Kidney (tissue), 22 donors: ENCODE measurements at places on chromosomes 4 and X.
A peak's percentile ranks its signal among the peaks of the same experiment; 100 is the strongest.

- no peaks in the 10 kb centered on the region for H3K27me3 ChIP-seq
- no peak overlapping the region for H3K27ac ChIP-seq
- H3K4me1 ChIP-seq, result no peaks in the 10 kb centered on the region
- DNase-seq, result no peak
Observed at GRCh38 chr4:188993871-188994270, 854.6 kb downstream of the TRIML1 start.

DNA sequence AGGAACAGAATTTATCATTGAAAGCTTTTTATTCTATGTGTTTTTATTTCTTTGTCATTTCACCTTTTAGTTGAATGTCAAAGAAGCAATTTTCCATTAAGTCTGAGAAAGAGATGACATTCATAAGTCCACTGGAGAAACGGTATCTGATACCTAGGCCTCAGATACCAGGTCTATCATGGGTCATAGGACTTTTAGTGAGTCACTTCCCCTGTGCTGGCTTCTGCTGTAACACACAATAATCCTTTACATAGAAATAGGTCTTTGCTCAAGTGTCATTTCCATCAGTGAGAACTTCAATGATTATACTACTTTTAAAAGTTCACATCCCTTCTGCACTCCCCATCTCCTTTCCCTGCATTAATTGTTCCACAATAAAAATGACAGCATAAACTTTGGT lies 125.5 kb upstream of the ARMCX2 start:
- no peaks in the 10 kb centered on the region for H3K27me3 ChIP-seq
- no peaks in the 10 kb centered on the region for H3K36me3 ChIP-seq
- no peak for DNase-seq
- no peaks in the 10 kb centered on the region for H3K4me1 ChIP-seq
- H3K4me3 ChIP-seq, result no peak overlapping the region
- no peak overlapping the region for H3K27ac ChIP-seq

DNA sequence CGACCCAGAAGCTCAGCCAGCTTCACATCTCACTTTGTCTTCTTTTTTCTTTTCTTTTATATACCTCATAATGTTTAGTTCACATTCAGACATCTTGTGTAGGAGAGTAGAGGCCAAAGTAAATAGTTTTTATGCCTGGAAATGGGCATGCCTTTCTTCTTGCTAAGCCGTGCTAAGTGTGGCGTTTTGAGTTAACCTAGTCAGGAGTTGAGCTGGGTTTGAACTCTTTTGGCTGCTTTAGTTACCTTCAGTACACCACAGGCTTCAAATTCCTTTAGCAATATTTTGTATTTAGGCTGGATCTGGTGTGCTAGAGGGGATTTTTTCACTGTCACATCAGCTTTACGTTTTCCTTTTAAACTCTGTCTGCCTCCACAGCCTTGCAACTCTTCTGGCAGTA lies 300.8 kb downstream of the ZNF674 start:
- H3K4me3 ChIP-seq, result no peak overlapping the region
- H3K36me3 ChIP-seq, result no peaks in the 10 kb centered on the region
- DNase-seq, result no peak
- no peak overlapping the region for H3K27ac ChIP-seq
- H3K4me1 ChIP-seq, result no peaks in the 10 kb centered on the region

DNA sequence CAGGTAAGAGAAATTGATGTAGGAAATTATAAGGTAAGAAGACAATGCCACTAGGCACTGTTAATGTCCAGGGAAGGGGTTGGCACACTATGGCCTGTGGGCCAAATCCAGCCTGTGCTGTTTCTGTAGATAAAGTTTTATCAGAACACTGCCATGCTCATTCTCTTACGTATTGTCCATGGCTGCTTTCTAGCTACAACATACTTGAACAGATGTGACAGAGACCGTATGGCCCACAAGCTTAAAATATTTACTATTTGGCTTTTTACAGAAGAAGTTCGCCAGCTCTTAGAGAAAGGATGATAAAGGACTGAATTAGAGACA lies 168.0 kb downstream of the CDS1 start:
- no peak overlapping the region for H3K4me3 ChIP-seq
- no peaks in the 10 kb centered on the region for H3K27me3 ChIP-seq
- no peaks in the 10 kb centered on the region for H3K4me1 ChIP-seq
- peaks cover 34% of the 10 kb centered on the region for H3K36me3 ChIP-seq
- DNase-seq, result no peak

- H3K27ac ChIP-seq, result no peak overlapping the region
- no peaks in the 10 kb centered on the region for H3K27me3 ChIP-seq
- peak; percentile 30 for DNase-seq
- H3K36me3 ChIP-seq, result no peaks in the 10 kb centered on the region
Observed at GRCh38 chr4:108342325-108342970, 173.7 kb upstream of the LEF1 start.

- no peak overlapping the region for H3K4me3 ChIP-seq
- no peak overlapping the region for H3K27ac ChIP-seq
- H3K27me3 ChIP-seq, result no peaks in the 10 kb centered on the region
- no peaks in the 10 kb centered on the region for H3K36me3 ChIP-seq
- no peak for DNase-seq
- H3K4me1 ChIP-seq, result peaks cover 3% of the 10 kb centered on the region
Observed at GRCh38 chrX:153667281-153667955, 6.2 kb downstream of the PNCK start.

DNA sequence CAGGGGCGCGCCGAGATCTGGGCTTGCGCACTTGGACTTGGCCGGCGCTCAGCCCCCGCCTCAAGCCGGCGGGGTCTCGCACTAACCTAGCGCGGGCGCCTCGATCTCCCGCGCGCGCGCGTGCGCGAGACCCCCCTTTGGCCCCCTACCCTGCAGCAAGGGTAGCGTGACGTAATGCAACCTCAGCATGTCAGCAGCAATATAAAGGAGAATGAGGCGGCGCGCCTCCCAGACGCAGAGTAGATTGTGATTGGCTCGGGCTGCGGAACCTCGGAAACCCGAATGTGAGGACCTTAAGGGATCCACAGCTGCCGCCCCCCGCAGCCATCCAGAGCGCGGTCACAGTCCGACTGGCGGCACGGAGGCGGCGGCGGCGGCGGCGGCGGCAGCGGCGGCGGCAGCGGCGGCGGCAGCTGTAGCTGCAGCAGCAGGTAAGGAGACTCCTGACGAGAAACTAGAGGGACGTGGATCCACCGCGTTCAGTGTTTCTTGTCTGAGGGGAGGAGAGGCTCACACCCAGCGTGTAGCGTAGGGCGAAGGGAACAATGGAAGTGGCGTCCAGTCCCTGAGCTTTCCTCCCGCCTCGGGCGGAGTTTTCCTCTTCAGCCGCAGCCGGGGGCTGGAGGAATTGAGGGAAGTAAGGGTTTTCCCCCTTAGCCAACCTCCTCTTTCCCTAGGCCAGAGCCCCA lies at the start of the genes SATL1 and ZNF711:
Gene SATL1, minus strand, starts transcription at position 19 of the 689 bp plus-strand sequence. CDS start 134,811 bp downstream, outside the sequence.
Gene ZNF711, plus strand, starts transcription at position 231 of the 689 bp plus-strand sequence. CDS start 3,582 bp downstream, outside the sequence.
- H3K4me1 ChIP-seq, result no peaks in the 10 kb centered on the region
- DNase-seq, result peak; percentile 93
- peak within 1 kb of the TSS; percentile 86 for H3K4me3 ChIP-seq
- no peaks in the 10 kb centered on the region for H3K27me3 ChIP-seq

DNA sequence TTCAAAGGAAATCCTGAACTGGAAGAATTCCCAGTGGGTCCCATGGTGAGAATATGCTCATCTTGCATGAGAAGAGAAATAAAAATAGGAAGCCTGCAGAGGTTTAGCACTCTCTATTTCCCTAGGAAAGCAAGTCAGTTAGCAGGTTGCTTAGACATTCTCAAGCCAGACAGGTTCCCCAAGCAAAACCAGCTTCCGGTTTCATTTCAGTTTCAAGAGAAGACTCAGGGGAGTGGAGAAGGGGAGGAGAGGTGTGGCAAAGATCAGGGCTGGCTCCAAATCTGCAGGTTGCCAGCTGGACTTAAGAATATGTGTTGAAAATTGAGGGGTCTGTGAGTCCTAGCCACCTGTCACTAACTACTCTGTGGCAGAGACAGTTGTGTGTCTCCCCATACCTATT lies 107.5 kb downstream of the CLNK start:
- H3K27ac ChIP-seq, result no peak overlapping the region
- DNase-seq, result no peak
- H3K27me3 ChIP-seq, result no peaks in the 10 kb centered on the region
- no peaks in the 10 kb centered on the region for H3K36me3 ChIP-seq
- H3K4me3 ChIP-seq, result no peak overlapping the region

DNA sequence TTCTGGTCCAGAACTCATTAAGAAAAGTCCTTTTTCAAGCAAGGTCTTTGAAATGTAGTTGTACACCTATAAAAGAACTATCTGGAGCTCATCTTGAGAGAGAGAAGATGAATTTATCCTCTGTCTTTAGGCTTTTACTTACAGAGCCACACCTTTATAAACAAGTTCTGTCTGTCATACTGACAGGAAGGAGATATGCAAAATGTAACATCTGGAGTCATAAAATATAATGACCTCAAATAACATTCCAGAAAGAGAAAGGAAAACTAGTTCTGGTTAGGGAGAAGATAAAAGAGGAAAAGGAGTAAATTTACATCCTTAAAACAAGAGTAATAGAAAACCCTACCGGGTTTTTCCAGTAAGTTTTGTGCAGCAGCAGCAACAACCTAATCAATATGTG lies 1.3 kb downstream of the INPP4B start:
- no peak overlapping the region for H3K27ac ChIP-seq
- no peak overlapping the region for H3K4me3 ChIP-seq
- H3K36me3 ChIP-seq, result no peaks in the 10 kb centered on the region
- no peak for DNase-seq
- no peaks in the 10 kb centered on the region for H3K27me3 ChIP-seq

DNA sequence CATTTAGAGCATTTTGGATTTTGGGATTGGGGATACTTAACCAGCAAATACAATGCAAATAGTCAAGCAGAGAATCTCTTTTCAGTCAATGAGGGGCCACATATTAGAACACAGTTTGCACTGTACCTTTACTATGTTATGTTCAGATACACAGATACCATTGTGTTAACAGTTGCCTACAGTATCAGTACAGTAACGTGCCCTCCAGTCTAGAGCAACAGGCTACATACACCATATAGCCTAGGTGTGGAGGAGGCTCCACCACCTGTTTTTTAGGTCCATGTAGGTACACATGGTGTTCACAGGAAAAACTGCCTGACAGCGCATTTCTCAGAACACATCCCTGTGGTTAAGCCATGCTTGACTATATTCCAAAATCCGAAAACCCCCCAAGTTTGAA lies 9.1 kb downstream of the GRPEL1 start:
- H3K4me1 ChIP-seq, result no peaks in the 10 kb centered on the region
- DNase-seq, result no peak
- H3K4me3 ChIP-seq, result no peak overlapping the region
- H3K36me3 ChIP-seq, result peaks cover 2% of the 10 kb centered on the region
- H3K27me3 ChIP-seq, result no peaks in the 10 kb centered on the region
- no peak overlapping the region for H3K27ac ChIP-seq

GRCh38 chrX:107750861-107751445 lies 24.6 kb downstream of the TSC22D3 start:
- no peak overlapping the region for H3K4me3 ChIP-seq
- no peaks in the 10 kb centered on the region for H3K4me1 ChIP-seq
- no peaks in the 10 kb centered on the region for H3K36me3 ChIP-seq
- H3K27ac ChIP-seq, result no peak overlapping the region

- no peak overlapping the region for H3K27ac ChIP-seq
- no peaks in the 10 kb centered on the region for H3K36me3 ChIP-seq
- no peak for DNase-seq
- H3K4me1 ChIP-seq, result no peaks in the 10 kb centered on the region
- no peak overlapping the region for H3K4me3 ChIP-seq
Observed at GRCh38 chr4:7687796-7688195, 251.9 kb downstream of the AFAP1 start.

DNA sequence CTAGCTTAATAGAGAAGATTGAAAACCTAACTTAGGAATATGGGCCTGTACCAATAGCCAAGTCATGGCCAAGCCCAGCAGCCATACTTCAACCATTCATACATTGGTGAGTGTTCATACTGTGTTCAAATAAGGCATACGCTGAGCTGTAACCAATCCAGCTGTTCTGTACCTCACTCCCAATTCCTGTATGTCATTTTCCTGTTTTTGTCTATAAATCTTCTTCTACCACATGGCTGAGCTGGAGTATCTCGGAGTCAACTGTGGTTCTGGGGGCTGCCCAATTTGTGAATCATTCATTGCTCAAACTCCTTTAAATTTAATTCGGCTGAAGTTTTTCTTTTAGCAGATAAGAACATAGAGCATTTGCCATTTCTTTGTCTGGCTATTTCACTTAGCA lies 195.3 kb upstream of the ANKRD50 start:
- no peaks in the 10 kb centered on the region for H3K36me3 ChIP-seq
- H3K4me3 ChIP-seq, result no peak overlapping the region
- H3K27ac ChIP-seq, result no peak overlapping the region
- no peak for DNase-seq
- no peaks in the 10 kb centered on the region for H3K27me3 ChIP-seq
- H3K4me1 ChIP-seq, result no peaks in the 10 kb centered on the region

GRCh38 chrX:154827194-154828015 lies 7.1 kb downstream of the SMIM9 start:
- H3K4me3 ChIP-seq, result no peak overlapping the region
- no peaks in the 10 kb centered on the region for H3K4me1 ChIP-seq

DNA sequence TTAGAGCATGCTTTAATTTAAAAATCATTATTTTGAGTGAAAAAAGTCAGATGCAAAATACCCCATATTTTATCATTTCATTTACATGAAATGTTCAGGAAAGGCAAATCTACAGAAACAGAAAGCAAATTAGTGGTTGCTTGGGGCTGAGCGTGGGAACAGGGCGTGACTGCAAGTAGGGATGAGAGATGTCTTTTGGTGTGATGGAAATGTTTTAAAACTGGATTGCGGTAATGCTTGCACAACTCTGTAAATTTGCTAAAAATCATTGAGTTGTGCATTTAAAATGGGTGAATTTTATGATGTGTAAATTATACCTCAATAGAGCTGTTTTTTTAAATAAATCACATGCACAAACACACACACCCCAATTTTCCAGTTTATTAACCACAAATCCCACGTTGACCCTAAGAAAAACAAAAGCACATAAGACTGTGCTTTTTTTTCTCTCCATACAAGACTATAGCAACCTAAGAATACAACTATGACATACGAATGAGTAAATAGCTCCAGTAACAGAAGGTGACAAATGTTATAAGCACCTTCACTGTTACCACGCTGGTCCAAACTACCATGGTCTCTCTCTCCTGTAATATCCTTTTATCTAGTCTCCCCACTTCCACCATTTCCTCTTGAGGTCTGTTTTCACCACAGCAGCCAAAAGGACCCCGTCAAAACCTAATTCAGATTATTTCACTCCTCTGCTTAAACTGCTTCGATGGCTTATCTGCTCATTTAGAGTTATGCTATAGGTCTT lies 37.2 kb downstream of the FRMD7 start:
- peaks cover 6% of the 10 kb centered on the region for H3K27me3 ChIP-seq
- H3K4me1 ChIP-seq, result no peaks in the 10 kb centered on the region
- no peak overlapping the region for H3K4me3 ChIP-seq
- H3K27ac ChIP-seq, result no peak overlapping the region
- no peak for DNase-seq
- H3K36me3 ChIP-seq, result no peaks in the 10 kb centered on the region

GRCh38 chr4:127775843-127776242 lies 6.3 kb upstream of the HSPA4L start:
- no peak overlapping the region for H3K27ac ChIP-seq
- no peak for DNase-seq
- H3K4me1 ChIP-seq, result no peaks in the 10 kb centered on the region
- H3K4me3 ChIP-seq, result no peak overlapping the region
- H3K36me3 ChIP-seq, result no peaks in the 10 kb centered on the region
- H3K27me3 ChIP-seq, result no peaks in the 10 kb centered on the region

GRCh38 chr4:82748810-82749470 lies 49.7 kb downstream of the SCD5 start:
- DNase-seq, result no peak
- no peaks in the 10 kb centered on the region for H3K27me3 ChIP-seq
- peak overlapping the region; percentile 90 for H3K27ac ChIP-seq
- H3K4me1 ChIP-seq, result peaks cover 11% of the 10 kb centered on the region

- peaks cover 7% of the 10 kb centered on the region for H3K4me1 ChIP-seq
- H3K4me3 ChIP-seq, result no peak overlapping the region
- H3K27me3 ChIP-seq, result no peaks in the 10 kb centered on the region
Observed at GRCh38 chr4:102564399-102565059, 63.4 kb downstream of the NFKB1 start.
